ENCODE measurements at places on chromosomes 3 and 15.

DNA sequence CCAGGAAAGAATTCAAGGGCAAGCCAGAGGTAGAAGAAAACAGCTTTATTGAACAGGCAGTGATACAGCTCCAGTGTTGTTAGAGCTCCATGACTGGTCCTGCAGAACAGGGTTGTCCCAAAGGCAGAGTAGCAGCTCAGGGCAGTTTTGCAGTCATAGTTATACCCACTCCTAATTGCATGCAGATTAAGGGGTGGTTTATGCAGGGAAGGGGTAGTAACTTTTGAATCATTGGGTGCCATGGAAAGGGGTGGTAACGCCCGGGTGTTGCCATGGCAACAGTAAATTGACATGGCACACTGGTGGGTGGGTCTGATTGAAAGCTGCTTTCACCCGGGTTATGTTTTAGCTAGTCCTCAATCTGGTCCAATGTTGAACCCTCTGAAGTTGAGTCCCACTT, 9.7 kb upstream of the RAB6B start:
- no peak for DNase-seq

DNA sequence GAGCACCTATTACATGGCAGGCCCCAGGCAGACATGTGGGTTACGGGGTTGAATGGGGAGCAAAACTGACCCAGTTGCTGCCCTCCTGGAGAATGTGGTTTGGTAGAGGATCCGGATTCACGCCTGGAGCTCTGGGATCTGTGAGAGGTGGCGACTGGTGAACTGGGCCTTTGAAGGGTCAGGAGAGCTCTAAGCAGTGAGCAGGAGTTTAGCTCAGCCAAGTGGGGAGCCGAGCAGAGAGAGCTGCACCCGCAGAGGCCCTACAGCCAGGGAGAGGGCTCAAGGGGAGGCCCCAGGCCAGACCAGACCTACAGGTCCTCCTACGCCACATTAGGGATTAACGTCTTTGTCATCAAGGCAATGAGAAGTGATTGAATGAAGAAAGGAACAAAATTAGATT, 179.8 kb upstream of the TLE3 start:
- no peak for DNase-seq

DNA sequence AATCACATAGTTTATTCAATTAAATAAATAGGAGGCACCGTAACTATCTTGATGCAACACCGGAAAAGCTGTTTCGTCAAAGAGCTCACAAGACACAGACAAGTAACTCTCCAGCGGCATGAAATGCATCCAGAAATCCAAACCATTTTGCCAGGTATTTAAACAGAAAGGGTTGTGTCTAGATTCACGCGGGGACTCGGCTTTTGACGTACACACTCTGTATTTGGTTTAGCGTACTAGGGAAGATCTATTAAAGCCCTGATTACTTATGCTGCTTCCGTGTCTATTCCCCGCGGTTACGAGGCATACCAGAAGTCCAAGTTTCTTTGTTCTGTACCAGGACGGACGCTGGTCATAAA, 718 bp downstream of the BNIP2 start:
- DNase-seq: no peak

DNA sequence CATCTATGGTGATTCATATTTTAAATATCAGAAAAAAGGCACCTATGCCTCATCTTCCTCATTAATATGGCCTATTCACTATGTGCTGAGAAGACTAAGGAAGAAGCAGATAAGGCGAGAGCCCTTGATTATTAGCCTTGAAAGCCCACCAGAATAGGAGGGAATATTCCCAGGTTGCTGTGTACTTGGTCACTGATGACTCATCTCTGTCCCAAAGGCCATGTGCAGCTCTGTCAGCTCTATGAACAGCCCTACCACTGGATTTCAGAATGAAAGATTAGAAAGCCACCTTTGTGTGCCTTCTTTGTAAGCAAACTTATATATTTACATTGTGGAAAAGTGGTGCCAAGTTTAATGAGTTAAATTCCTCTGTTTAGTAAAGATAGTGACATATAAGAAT, 211.5 kb downstream of the NFKBIZ start:
- no peak for DNase-seq

DNA sequence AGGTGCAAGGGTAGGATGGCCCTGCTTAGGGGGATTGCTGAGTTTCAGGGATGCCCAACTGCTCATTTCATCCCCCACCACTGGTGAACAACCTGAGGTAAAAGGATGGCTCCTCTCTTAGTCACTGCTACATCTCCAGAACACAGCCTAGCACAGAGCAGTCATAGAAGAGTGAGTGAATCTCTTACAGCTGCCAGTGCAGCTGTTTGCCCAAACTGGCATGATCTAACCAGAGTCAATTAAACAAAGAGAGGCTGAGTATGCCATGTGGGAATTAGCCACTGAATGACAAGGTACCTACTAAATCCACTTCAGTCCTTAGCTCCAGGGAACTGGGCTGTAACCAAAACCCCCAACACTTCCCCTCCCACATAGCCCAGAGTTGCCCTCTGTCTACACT, 6.8 kb upstream of the NCKIPSD start:
- DNase-seq: no peak
